T-helper 17 cell (primary cell): ENCODE measurements at places on chromosomes 16 and 17.

DNA sequence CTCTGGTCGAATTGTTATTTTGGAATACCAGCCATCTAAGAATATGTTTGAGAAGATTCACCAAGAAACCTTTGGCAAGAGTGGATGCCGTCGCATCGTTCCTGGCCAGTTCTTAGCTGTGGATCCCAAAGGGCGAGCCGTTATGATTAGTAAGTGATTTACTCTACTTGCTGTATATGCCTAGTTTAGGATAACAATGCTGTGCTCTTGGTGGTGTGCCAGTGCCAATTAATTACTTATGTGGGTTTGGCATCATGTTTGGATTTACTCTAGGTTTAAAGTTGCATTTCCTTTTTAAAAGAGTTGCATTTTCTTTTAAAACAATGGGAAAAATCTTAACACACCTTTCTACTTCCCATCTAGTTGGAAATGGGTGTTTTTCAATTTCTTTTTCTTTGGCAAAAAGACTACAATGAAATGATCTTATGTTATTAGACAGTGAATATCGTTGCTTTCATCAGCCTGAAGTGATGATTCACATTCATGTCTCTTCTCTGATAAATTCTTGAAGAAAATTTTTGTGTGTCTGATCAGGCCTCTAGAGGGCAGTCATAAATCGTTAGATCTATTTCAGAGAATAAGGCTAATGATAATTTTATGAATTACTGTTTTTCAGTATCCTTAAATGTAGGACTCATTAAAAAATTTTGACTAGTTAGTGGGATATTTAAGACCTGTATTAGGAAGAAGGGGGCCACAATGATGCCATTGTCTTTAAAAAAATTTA lies 5.6 kb downstream of the SF3B3 start:
- DNase-seq = no peak

- DNase-seq = no peak
Measured at GRCh38 chr16:397135-397661, at the start of gene NME4. Gene NME4 (plus strand): TSS chr16:397199. CDS start chr16:397223, 24 bp downstream.

DNA sequence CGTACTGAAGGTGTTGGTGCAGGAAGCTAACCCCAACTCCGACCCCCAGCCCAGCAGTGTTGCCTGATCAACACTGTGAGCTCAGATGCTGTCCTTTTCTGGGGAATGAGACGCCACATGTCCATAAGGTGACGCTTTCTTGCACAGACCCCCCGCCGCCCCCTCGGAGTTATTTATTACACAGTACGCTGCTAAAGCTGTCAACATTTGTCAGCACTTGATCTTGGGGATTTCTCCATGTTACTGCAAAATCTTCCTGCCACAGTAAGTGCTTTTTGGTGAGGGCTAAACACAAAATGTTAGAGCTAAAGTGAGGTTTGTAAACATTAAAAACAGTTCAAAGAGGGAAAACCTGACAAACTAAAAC lies 15.9 kb downstream of the CMTM3 start:
- no peak for DNase-seq

DNA sequence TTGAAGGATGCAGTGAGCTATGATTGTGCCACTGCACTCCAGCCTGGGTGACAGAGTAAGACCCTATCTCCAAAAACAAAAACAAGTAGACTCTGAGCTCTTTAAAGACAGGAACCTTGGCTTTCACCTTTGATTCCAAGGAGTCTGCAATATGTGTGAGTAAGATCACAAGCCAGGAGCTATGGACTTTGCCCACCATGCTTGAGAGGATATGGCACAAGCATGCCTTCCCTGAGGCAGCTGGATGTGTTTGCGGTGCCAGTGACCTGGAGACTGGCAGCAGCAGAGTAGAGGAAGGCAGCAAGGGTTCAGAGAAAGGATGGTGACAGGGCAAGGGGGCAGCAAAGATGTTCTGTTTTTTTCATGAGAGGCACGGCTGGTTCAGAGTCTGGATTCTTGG lies 14.5 kb upstream of the PRKCA start:
- no peak for DNase-seq

GRCh38 chr17:21474815-21475214 lies 98.7 kb downstream of the KCNJ12 start:
- DNase-seq = no peak

DNA sequence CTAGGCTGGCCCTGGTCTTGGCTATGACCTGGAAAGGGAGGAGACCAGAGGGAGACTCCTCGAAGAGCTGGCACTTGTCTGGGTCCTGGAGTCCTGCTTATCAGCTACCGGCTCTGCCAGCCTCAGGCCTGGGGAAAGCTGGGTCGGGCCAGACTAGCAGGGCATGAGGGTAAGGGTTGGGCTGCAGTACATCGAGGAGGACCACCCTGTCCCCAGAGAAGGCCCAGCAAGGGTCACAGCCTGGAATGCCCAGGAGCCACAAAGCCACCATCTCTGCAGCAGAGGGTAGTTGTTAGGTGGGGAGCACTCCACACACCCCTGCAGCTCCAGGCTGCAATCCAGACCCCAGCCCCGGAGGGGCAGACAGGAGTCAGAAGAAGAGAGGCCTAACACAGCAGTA lies 54.0 kb downstream of the SLC6A2 start:
- DNase-seq = no peak

DNA sequence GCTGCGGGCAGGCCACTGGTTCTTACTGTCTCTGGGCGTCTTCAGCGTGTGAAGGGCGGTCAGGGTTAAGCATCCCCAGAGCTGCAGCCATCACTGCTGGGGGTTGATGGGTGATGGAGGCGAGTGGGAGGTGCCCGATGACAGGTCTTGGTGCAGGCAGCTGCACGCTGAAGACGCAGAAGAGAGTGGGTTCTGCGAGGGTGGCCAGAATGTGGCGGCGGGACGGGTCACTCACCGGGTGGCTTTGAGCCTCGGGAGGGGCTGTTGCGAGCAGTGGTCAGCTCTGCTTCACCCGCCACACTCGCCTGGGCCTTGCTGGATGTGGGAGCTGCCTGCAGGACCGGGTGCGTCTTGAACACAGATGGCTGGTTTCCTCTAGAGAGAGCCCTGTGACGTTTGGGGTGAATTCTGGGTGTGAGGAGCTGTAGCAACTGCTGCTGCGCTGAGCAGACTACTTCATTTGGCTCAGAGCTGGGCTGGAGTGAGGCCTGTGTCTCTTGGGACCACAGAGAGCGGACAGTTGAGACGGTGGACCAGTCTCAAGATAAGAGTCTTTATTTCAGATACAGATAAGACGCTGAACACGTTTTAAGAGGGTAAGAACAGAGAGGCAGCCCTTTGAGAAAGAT lies 44.6 kb upstream of the ZNF750 start:
- DNase-seq = no peak

- DNase-seq = no peak
Measured at GRCh38 chr17:36856222-36856621, 81.1 kb upstream of the LHX1 start.

GRCh38 chr17:58097384-58098088 lies 14.3 kb downstream of the DYNLL2 start:
- no peak for DNase-seq

DNA sequence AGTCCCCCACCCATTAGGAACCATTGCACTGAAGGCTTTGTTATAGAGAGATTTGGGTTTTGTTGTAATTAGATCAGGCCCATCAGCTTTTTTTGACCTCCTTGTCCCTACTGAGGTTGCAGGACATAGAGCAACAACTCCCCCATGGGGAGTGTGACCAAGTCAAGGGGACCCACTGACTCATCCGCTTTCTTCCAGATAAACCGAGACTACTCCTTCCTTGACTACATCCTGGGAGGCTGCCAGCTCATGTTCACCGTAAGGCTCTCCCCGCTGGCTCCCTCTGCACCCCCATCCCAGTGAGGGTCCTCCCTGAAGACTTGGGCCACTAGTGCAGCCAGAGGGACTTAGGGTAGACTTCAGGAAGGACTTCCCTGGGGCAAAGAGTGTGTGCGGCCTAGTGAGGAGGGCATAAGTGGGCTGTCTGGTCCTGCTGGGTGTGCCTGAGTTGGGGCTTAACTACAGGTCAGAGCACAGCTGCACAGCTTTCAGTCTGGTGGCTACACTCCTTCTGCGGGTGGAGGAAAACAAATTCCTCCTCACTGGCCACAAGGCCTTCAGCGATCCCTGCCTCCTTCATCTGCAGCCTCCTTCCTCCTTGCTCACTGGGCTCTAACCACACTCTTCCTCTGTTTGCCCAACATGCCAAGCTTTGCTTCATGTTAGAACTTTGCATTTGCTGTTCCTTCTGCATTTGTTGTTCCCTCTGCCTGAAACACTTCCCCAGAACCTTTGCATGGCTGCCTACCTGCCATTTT lies 31.0 kb downstream of the CPNE2 start:
- no peak for DNase-seq

- no peak for DNase-seq
Measured at GRCh38 chr17:71530248-71530647, 590.6 kb upstream of the SOX9 start.

GRCh38 chr16:19105891-19106624 lies 7.7 kb upstream of the ITPRIPL2 start:
- DNase-seq = no peak

GRCh38 chr17:74292495-74292894 lies 18.5 kb downstream of the DNAI2 start:
- no peak for DNase-seq

- DNase-seq = no peak
Measured at GRCh38 chr16:16909126-16909525, 530.2 kb downstream of the NPIPA7 start.

- DNase-seq = no peak
Measured at GRCh38 chr16:74224828-74225612, 71.6 kb upstream of the PSMD7 start.

- no peak for DNase-seq
Measured at GRCh38 chr17:2054262-2054511, 716 bp upstream of the HIC1 start.

DNA sequence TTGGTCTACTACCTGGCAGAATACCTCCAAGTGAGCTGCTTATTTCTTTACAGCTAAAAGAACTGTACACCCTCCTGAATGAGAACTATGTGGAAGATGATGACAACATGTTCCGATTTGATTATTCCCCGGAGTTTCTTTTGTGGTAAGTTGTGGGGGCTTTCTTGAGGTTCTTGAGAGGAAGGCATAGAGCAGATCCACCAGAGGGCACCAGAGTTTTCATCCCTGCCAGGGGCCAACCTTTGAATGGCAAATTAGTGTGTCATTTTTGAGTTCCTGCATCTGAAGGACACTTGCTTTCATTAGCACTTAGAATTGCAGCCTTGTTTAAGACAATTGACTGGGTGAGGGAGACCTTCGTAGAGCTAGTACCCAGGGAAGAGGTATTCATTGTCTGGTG lies 35.0 kb downstream of the NMT1 start:
- DNase-seq = no peak

DNA sequence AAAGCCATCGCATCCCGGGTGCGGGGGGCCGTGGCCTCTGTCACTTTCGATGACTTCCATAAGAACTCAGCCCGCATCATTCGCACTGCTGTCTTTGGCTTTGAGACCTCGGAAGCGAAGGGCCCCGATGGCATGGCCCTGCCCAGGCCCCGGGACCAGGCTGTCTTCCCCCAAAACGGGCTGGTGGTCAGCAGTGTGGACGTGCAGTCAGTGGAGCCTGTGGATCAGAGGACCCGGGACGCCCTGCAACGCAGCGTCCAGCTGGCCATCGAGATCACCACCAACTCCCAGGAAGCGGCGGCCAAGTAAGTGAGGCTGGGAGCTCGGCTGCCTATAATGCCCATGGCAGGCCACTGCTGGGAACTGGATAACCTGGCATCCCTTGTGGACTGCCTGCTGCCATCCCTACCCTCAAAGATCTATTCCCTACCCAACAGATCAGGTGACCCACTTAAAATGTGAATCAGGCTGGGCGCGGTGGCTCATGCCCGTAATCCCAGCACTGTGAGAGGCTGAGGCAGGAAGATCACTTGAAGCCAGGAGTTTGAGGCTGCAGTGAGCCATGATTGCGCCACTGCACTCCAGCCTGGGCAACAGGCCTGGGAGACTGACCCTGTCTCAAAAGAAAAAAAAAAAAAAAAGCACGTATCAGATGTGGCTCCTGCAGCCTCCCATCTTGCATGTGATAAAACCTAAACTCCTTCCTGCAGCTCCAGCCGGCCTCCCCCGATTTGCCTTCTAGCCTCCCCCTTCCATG lies 18.3 kb downstream of the CDIPT start:
- no peak for DNase-seq

DNA sequence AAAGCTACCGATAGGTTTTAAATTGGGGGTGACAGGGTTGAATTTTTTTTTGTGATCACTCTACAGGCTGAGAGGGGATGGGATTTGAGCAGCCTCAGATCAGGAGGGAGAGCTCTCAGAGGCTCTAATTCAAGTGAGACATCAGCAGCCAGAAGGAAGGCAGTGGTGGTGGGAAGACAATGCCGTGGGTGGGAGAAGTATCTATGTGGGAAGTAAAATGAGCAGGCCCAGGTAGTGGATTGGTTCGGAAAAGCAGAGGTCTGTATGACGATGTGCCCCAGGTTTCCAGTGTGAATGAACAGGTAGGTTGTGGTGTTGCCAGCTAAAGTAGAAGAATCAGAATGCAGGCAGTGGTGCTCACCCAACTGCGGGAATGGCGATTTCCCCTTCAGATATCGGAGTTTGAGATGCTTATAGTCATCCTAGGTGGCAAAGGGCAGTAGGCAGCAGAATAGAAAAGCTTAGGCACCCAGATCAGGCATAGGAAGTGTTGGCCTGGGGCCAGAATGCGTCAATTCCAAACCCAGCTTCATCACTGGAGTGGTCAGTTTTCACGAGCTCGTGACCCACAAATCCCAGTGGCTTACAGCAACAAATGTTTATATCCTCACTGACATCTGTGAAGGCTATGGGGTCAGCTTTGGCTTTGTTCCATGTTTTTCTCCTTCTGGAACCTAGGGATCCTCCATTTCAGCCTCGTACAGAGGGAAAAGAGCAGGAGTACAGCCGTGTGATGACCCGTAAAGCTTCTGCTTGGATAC lies 24.0 kb downstream of the MEOX1 start:
- DNase-seq = no peak

- no peak for DNase-seq
Measured at GRCh38 chr16:83704656-83705055, 103.1 kb upstream of the HSBP1 start.

- DNase-seq = no peak
Measured at GRCh38 chr16:65041667-65042066, 80.2 kb downstream of the CDH11 start.

DNA sequence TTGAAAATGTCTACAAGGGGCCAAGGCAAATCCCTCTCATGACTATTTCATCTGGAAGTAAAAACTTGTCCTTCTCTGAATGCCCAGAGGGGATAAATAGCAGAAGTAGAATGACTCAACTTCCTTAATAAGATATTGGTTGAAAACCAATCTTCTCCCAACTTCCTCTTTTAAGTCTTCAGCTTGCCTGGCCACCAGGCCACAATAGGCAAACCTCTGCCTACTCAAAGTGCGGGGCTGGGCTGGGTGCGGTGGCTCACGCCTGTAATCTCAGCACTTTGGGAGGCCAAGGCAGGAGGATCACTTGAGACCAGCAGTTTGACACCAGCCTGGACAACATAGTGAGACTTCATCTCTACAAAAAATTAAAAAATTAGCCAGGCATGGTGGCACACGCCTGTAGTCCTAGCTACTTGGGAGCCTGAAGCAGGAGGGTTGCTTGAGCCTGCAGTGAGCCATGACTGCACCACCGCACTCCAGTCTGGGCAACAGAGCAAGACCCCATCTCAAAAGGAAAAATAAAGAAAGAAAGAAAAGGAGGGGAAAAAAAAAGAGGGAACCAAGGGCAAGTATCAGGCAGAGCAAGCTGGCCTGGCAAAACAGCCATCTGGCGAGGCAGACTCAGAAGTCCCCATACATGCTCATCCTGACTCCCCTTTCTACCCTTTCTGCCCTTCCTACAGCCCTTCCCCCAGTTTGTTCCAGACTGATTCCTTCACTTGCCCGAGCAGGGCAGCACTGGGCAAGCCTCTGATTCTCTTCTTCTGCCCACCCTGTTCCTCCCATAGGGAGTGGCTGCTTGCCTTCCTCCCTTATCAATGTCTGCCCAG lies 20.6 kb downstream of the MAP3K14 start:
- DNase-seq = no peak

- no peak for DNase-seq
Measured at GRCh38 chr17:78353834-78354233, 6.0 kb downstream of the SOCS3 start.
